NCI-H146 (cell line): ENCODE measurements at places on chromosomes 6 and 20.

DNA sequence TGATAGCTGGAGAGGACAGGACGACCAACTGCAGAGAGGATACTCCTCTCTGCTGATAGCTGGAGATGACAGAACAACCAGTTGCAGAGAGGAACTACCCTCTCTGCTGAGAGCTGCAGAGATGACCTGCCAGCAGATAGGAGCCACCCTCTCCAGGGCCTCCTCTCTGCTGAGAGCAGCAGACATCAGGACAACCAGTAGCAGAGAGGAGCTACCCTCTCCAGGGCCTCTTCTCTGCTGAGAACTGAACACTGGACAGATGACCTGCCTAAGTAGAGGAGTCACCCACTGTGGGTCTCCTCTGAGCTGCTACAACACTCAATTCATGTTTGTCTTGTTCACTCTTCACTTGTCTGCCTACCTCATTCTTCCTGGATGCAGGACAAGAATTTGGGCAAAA lies 27.3 kb upstream of the ZBTB24 start:
- no peak for DNase-seq

- no peak for DNase-seq
These were observed 353.4 kb downstream of the PTPRT start for GRCh38 chr20:42836339-42836738.

DNA sequence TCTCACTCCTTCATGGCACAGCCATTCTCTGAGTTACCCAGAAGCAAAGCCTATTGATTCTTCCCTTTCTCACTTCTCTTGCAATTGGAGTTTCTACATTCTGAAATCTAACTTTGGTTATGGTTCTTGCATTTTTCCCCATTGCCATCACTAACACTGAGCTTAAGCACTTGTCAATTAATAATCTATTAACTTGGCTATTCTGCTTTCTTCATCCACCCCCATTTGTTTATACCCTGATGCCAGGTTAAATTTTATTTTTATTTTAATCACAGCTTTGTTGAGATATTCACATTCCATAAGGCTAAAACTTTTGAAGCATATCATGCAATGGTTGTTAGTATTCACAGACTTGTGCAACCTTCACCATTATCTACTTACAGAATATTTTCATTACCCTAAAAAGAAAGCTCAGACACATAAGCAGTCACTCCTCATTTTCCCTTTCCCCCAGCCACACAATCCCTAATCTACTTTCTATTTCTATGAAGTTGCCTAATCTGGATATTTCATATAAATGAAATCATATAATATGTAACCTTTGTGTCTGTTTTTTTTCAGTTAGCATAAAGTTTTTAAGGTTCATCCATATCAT lies 222.3 kb downstream of the UBE3D start:
- no peak for DNase-seq

GRCh38 chr20:46652699-46653098 lies 1.4 kb upstream of the SLC13A3 start:
- DNase-seq, result no peak

DNA sequence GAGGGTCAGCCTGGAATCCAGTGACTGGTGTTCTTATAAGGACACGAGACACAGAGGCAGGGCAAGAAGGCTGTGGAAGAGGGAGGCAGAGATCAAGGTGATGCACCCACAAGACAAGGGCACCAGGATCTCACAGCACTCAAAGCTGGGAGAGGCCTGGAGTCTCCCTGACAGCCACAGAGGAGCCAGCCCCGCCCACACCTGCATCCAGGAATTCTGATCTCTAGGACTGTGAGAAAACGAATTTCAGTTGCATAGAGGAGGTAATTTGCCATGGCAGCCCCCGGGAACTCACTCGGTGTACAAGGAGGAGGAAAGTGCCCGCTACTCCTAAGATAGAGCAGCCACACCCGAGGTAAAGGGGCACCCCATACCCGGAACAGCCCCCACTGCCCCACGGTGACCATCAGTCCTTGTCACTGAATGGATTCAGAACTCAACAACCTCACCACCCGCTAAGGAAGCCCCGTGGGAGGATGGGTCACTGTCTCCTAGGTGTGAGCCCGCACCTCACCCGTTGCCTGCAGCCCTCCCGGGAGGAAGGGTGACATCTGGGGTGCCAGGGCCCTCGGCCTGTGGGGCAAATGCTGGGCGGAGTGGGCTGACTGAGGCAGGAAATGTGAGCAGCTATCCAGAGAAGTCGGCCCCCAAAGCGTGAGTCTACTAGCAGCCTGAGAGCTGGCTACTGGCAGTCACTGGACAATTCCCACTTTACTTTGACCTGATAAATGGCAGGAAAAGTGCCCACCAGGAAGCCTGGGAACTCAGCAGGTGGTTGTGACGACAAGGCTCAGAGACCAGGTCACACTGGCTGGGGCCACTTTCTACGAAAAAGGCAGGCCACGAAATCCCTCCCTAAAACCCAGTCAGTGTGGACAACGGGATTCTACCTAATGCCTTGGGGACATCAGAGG lies 22.4 kb downstream of the DLL1 start:
- peak; percentile 76 for DNase-seq

- DNase-seq, result no peak
These were observed 271.1 kb downstream of the CDC5L start for GRCh38 chr6:44658571-44658970.

DNA sequence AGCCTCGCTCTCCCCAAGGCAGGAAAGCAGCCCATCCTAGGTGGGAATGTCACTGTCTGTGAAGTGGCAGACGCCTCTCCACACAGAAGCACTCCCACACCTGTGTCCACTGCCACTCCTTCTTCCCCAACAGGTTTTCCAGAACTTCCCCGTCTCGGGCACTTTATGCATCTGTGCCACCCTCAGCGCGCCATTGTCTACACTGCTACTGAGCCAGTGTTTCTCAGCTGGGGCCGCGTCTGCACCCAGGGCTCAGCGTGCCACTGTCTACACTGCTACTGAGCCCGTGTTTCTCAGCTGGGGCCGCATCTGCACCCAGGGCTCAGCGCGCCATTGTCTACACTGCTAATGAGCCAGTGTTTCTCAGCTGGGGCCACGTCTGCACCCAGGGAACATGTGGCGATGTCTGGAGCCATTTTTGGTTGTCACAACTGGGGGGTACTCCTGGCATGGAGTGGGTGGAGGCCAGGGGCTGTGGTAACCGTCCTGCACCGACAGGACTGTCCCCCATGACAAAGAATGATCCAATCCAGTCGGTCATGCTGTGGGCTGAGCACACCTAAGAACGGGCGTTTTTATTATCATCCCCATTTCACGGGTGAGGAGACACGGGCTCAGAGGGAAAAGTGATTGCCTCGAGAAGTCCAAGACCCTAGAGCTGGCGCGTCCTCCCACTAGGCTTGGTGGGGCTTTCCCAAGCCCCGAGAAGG lies 41.7 kb upstream of the ZBP1 start:
- no peak for DNase-seq

DNA sequence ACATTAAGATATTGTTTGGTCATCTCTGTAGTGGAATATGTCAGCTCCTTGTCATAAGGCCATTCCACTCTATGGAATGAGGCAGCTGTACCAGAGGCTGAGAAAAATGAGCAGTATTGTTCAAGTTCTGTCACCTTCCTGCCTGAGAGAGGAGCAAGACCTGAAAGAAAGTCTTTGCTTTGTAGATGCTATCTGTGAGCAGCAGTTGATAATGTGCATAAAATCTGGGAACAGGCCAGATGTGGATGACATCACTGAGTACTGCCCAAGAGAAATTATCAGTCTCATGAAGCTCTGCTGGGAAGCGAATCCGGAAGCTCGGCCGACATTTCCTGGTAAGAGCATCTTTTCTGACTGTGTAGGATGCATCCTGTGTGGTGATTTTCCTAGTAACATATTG lies 16.8 kb downstream of the RIPK1 start:
- DNase-seq, result no peak

- DNase-seq, result no peak
These were observed 49.9 kb downstream of the STK4 start for GRCh38 chr20:45016089-45016671.

GRCh38 chr6:39312912-39313525 lies 1.2 kb downstream of the KCNK17 start:
- peak; percentile 82 for DNase-seq

GRCh38 chr6:121548131-121548530 lies 112.7 kb downstream of the GJA1 start:
- no peak for DNase-seq

- DNase-seq, result no peak
These were observed 9.3 kb downstream of the CARMIL1 start for GRCh38 chr6:25288518-25288917.

GRCh38 chr6:151186306-151186705 lies 53.5 kb upstream of the AKAP12 start:
- DNase-seq, result no peak
